ENCODE measurements at places on chromosomes 12 and 14.

GRCh38 chr14:37618498-37619028 lies 23.1 kb downstream of the TTC6 start:
- DNase-seq: no peak

- no peak for DNase-seq
Observed at GRCh38 chr14:29847056-29847380, 80.6 kb downstream of the PRKD1 start.

GRCh38 chr12:123171967-123172366 lies 21.1 kb upstream of the PITPNM2 start:
- DNase-seq: no peak

GRCh38 chr14:21248739-21249411 lies 20.4 kb downstream of the HNRNPC start:
- DNase-seq: no peak
